ENCODE measurements at places on chromosomes 12 and 14.

DNA sequence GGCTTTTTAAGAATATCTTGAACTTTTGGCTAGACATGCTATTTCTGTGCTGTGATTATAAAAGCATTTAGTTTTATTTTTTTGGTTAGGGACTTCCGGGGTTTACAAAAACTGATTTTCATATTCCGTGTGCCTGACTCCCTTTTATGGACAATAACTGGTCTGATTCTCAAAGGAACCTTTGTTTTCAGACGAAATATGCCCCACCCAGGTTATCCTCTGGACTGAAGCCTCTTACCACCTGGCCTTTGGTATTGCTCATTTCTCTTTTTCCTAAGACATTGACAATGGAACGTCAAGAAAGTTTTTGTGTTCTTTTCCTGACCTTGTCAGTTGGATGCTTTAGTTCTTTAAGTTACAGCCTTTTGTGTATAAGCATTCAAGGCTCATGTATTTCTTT lies 10.8 kb downstream of the TIGAR start:
- DNase-seq = no peak

- DNase-seq = no peak
These were observed 2.3 kb downstream of the HSPA2 start for GRCh38 chr14:64542836-64543201.

GRCh38 chr12:16155938-16156337 lies 121.5 kb downstream of the SLC15A5 start:
- no peak for DNase-seq

GRCh38 chr12:68349921-68350606 lies 17.9 kb upstream of the MDM1 start:
- no peak for DNase-seq

- DNase-seq = no peak
These were observed 94.1 kb downstream of the GCH1 start for GRCh38 chr14:54808326-54809161.

GRCh38 chr12:94571556-94571955 lies 78.8 kb downstream of the TMCC3 start:
- DNase-seq = no peak

DNA sequence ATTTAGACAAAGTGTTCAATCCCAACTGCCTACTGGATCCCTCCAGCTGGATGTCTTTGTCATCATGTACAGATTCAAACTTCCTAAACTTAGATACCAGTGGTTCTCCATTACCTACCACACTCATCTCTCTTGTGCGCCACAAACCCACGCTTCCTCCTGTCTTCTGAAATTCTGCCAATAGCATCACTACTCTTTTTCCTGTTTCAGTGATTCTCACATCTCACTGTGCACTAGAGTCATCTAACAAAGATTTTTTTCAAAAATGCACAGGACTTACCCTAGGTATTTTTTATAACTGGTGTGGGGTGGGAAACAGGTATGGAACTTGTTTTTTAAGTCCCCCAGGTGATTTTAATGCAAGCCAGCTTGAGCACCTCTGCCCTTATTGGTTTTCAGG lies 5.9 kb downstream of the PSMB5 start:
- no peak for DNase-seq

GRCh38 chr14:37147310-37147880 lies 25.0 kb downstream of the SLC25A21 start:
- no peak for DNase-seq

DNA sequence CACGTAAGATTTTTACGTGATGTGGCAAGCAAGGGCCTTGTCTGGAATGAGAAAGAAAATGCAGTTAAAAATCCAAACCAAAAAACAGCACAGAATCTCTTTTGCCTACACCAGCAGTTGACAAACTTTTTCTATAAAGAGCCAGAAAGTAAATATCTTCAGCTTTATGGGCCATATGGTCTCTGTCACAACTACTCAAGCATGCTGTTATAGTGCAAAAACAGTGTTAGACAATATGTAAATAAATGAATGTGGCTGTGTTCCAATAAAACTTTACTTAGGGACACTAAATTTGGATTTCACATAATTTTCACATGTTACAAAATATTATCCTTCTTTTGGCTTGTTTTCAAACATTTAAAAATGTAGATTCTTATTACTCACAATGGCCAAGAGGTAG lies 6.2 kb upstream of the ELK3 start:
- DNase-seq = no peak

GRCh38 chr14:78005325-78005724 lies 164.8 kb upstream of the NRXN3 start:
- no peak for DNase-seq

- no peak for DNase-seq
These were observed 3.9 kb upstream of the ADGRD1 start for GRCh38 chr12:130949806-130950205.

DNA sequence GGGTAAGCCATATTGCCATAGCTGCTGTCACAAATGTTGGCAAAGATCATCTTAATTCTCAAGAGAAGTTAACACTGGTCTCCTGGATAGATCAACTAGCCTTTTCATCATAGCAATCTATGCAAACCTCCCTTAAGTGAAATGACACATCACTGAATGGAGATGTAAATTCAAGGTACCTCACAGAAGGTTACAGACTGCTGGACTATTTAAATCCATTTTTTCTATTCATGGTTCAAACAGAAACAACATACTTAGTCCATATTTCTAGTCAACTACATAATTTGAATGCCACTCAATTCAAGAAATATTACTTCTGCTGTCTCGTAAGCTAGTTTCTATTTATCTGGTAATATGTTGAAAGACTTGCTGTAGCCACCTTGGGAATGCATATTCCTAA lies 748.3 kb downstream of the C12orf50 start:
- no peak for DNase-seq

- DNase-seq = no peak
These were observed 117.6 kb downstream of the NCOR2 start for GRCh38 chr12:124449623-124450375.

DNA sequence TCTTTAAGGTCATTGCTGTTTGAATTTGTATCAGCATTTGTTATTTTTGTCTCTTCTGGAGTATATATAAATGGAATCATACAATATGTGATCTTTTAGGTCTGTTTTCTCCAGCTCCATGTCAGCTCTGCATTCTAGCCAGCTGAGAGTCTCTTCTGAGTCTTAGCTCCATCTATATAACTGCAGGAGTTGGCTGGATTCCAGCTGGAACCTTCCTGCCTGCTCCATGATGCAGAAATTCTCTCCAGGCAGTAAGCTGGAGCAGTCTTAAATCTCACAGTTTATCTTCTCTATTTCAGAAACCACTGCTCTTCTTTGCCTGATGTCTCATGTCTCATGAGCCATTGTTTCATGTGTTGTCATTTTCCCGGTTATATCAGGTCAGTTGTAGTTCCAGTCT lies 827.6 kb downstream of the NRXN3 start:
- no peak for DNase-seq

DNA sequence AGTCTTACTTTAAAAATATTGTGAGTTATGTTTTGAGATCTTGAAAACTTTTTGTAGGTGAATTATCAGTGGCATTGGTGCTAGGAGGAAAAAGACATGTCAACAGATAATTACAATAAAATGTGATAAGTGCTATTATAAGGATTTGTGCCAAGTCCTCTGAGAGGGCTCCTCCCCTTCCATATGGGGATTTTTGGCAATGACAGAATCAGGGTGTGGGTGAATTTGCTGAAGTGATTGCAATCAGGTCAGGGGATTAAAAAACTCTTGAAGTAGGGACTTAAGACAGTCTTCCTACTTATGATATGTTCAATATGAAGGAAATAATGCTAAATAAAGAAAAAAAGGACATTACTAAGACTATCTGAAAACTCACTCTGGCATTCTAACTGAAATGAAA lies 122.5 kb downstream of the SLC15A5 start:
- no peak for DNase-seq

DNA sequence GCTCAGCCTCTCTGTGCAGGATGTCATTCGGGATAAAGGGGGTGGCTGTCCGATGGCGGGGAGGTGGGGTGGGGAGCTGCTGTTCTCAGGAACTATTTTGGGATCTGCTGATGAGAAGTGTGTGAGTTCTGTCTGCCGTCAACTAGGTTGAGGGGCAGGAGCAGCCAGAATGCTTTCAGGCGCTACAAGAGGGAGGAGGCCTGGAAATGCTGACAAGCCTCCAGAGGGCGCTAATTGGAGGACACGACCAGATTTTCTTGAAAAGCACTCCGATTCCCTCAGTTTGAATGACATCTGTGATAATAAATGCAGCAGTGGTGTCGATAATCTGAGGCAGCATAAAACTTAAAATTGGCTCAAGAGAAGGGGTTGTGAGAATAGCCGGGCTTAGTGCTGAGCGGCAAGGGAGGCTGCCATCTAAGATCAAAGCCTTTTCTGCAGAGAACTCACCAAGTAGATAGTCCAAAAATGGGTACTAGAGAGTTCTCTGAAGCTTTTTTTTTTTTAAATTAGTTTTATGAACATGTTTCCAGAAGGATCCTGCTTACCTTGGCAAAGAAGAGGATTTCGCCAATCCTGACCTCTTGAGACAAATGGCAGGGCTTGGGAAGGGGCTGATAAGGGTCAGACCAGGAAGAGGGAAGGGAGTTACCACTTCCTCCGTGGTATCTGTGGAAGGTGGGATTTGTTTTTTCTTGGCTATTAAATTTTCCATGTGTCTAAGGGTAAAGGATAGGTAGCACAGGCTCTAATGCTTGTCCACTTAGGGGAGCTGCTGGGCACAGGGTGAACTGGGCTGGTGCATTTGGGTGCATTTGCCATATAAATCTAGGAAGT lies 94.4 kb downstream of the CRACR2A start:
- DNase-seq = peak; percentile 35

- DNase-seq = no peak
These were observed 51.2 kb downstream of the IRAK3 start for GRCh38 chr12:66240096-66240820.

Data from heart right ventricle (tissue), 16 donors.